Activated T-helper 17 cell treated with anti-CD3 and anti-CD28 coated beads, Interleukin-2, amount 50 U/mL, for 72 hours (primary cell): ENCODE measurements at places on chromosomes 4 and X.

DNA sequence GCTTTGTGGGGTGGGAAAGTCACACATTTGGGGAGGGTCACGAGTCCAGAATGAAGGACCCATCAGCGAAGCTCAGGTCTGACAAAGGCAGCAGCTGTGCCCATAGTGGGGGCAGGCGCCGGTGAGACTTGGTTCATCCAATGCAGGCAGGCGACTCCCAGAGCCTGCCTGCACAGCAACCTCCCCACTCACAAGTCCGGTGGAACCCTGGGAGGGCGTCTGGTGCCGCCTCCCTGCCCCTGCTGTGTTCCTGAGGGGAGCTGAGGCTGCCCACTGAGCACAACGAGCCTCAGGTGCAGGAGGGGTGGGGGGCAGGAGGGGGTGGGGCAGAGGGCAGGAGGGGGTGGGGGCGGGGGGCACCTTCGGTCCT, 13.7 kb downstream of the LRPAP1 start:
- no peak for ATAC-seq

- ATAC-seq: no peak
Measured at GRCh38 chr4:119523399-119523798, 105.2 kb downstream of the PDE5A start.

GRCh38 chrX:137565921-137566745, at the start of gene ZIC3:
TSS of gene ZIC3 (plus strand) at chrX:137566127. CDS start at chrX:137566692, 565 bp downstream.
- no peak for ATAC-seq

- ATAC-seq: no peak
Measured at GRCh38 chr4:107826421-107826980, 1.8 kb downstream of the SGMS2 start.

GRCh38 chr4:164876700-164877324, at the start of gene APELA:
TSS of gene APELA (plus strand) at chr4:164877178. CDS start at chr4:164877332, 154 bp downstream.
- ATAC-seq: no peak

- ATAC-seq: no peak
Measured at GRCh38 chrX:3518870-3519269, 172.4 kb upstream of the MXRA5 start.

DNA sequence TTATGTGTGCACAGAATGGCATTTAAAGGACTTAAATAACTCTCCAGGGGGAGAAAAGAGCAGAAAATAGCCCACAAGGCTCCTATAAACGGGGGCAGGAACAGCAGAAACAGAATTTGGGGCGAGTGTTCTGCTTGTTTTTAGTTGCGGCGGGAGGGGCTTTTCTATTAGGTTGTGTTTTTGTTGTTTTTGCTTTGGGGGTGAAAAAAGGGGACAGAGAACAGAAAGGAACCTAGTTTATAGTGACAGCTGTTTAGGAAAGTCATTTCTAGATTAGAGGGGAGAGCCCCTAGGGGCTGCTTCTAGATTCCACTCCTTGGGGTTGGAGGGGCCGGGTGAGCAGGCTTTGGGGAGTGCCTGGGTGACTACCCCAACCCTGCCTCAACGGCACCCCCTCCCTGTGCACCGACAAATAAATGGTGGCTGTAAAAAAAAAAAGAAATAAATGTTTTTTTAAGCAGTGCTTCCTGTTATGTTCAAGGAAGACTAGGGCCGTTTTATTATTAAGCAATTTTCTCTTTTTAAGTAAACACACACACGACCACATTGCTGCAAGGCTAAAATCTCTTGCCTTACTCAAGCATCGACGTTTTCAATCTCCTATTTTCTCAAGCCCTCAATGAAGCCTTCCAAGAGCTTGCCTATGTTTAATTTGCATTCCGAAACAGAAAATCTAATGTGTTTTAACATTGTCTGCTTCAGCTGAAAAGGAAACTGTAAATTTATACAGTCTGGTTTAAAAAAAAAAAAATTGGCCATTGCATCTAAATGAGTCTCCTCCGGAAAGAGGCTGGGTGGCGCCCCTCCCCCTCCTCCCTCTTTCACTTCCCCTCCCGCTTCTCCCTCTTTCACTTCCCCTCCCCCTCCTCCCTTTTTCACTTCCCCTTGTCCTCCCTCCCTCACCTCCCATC, 123.3 kb upstream of the TBL1X start:
- ATAC-seq: peak; percentile 87

DNA sequence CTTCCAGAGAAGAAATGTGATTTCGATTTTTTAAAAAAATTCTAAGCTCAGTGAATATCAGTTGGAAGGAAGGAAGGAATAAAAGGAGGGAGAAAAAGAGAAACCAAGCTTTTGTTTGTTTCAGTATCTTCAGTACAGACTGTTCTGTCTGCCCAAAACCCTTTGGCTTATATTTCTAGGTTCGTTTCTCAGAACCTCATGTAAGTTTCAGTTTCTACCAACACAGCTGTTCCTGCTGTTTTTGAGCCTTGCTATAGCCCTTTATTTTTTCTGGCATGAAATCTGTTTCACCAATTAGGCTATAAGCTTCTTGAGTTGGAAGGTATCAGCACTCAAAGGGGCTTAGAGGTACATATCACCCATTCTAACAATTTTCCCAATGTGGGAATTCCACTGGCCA, 157.9 kb downstream of the GBA3 start:
- no peak for ATAC-seq

DNA sequence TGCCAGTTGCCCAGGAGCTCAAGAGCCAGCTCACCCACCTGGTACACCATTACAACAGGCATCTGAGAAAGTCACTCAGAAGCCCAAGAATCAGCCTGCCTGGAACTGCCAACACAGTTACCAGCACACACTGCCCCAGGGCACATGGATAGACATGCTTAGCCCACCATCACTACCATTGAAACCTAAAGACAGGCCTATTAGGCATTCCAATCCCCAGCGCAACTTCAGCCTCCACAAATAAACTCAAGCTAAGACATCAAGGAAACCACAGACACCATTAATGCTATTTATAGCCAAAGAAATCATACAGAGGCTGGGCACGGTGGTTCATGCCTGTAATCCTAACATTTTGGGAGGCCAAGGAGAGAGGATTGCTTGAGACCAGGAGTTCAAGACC, 42.3 kb downstream of the ATRX start:
- no peak for ATAC-seq

- peak; percentile 78 for ATAC-seq
Measured at GRCh38 chr4:100189820-100190642, at the start of gene DDIT4L. TSS of gene DDIT4L (minus strand) at chr4:100190468. CDS start at chr4:100189983, 485 bp downstream.

- no peak for ATAC-seq
Measured at GRCh38 chr4:47049347-47049746, 18.0 kb downstream of the GABRB1 start.

DNA sequence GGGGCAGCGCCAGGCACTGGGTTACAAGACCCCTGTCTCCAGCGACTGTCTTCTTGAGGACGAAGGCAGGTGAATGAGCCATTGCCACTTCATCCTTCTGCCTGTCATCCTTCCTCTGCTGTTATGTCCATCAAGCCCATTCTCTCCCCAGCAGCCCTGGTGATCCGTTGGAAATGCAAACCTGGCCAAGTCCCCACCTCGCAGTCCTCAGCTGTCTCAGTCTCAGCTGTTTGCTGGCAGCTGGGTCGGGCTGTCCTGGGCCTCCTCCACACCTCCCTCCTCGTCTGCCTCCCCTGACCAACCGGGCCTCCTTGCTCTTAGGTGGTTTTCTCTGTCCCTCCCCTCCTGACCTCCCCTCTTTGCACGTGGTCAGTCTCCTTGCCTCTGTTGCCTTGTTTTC, 38.0 kb downstream of the PTTG2 start:
- no peak for ATAC-seq

GRCh38 chr4:113761620-113762185, at the start of gene CAMK2D:
TSS of gene CAMK2D (minus strand) at chr4:113761738. CDS start at chr4:113761068, 670 bp downstream.
- peak; percentile 51 for ATAC-seq

- ATAC-seq: no peak
Measured at GRCh38 chr4:173448103-173448502, 49.2 kb upstream of the SCRG1 start.

DNA sequence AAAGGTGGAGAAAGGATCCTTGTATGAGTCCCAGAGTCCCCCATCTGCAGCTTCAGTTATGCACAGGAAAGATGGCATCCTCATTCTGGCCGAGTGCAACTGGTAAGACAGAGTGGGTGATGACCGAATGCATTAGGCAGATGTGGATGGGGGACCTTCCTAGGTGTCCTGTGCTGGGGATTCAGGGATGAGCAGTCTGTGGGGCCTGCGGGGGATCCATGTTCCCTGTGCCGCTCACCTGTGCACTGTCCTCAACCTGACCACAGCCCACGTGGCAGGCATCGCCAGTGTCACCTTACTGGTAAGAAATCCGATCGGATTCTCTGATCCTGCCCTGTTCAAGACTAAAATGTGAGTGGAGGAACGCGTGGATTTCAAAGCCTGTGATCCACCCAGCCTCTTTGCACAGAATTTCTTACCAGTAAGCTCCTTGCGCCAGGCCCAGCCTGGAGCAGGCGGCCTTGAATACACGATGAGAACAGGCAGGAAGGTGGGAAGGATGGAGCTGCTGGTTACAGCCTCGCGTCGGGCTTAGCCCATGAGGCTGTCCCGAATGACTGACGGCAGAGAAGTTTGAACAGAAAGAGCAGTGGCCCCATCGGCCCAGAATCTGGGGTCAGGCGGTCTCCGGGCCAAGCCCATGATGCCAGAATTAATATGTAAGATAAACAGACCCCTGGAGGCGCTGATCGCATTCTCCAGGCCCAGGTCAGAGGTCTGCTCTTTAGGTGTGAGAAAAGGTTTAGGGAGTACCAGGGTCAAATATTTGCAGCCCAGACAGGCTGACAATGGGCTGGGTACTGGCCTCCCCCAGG, 56.5 kb downstream of the CPZ start:
- ATAC-seq: no peak

GRCh38 chrX:143081231-143081630, 55.5 kb downstream of the SPANXN4 start:
- ATAC-seq: no peak

- no peak for ATAC-seq
Measured at GRCh38 chrX:134780908-134781307, 122.6 kb upstream of the PLAC1 start.

DNA sequence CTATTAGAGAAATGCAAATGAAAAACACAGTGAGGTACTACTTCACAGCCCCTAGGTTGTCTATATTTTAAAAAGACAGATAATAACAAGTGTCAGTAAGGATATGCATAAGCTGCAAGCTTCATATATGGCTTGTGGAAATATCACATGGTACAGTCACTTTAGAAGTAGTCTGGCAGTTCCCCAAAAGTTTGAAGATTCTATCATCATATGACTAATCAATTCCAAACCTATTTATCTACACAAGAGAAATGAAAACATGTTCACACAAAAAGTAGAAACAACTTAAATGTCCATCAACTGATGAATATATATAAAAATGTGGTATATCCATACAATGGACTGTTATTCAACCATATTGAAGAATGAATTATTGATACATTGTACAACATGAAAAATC, 185.8 kb upstream of the STK26 start:
- ATAC-seq: no peak

DNA sequence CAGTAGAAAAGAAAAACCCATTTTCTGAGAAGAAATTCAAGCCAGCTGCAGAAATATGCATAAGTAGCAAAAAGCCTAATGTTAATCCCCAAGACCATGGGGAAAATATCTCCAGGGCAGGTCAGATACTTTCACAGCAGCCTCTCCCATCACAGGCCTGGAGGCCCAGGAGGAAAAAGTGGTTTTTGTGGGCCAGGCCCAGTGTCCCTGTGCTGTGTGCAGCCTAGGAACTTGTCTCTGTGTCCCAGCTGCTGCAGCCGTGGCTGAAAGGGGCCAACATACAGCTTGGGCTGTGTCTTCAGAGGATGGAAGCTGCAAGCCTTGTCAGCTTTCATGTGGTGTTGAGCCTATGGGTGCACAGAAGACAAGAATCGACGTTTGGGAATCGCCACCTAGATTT, 581.0 kb downstream of the C4orf33 start:
- ATAC-seq: no peak

DNA sequence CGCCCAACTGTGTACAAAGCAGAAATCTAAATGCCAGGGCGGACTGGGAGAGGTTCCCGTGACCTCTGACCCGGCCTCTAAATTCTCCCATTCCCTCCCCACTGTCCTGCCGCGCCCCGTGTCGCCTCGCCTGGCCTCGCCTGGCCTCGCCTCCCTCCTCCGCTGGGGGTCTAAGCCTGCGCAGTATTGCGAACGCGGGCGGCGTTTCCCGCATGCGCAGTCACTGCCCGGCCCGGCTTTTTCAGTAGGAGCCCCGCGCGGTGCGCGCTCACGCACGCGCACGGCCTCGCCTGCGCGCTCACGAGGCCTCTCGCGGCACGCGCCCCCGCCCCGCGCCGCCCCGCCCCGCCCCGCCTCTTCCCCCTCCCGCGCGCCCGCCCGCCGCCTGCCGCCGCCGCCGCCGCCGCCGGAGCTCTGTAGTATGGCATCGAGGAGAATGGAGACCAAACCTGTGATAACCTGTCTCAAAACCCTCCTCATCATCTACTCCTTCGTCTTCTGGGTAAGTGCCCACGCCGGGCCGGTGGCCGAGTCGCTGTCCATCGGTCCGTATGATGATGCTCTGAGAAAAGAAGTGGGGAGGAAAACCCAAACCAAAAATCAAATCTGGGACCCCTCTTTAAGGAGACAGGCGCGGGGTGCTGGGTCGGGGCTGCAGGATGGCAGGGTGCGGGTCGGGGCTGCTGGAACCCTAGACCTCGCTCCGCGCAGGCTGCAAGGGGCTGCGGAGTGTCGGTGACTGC, at the start of gene TSPAN7:
TSS of gene TSPAN7 (plus strand) at position 417 of the 743 bp plus-strand sequence. CDS start at position 422, 5 bp downstream.
- ATAC-seq: peak; percentile 91
